ENCODE measurements at places on chromosomes 16 and 17. TPM values are rescaled to one million over a fixed set of nuclear protein-coding genes. Genes with fewer than 3 reads are reported as not detected.

GRCh38 chr16:80580109-80580832, 39.5 kb downstream of the DYNLRB2 start:
- no peak for DNase-seq
- no peaks in the 10 kb centered on the region for H3K36me3 ChIP-seq
- no peak overlapping the region for H3K27ac ChIP-seq

DNA sequence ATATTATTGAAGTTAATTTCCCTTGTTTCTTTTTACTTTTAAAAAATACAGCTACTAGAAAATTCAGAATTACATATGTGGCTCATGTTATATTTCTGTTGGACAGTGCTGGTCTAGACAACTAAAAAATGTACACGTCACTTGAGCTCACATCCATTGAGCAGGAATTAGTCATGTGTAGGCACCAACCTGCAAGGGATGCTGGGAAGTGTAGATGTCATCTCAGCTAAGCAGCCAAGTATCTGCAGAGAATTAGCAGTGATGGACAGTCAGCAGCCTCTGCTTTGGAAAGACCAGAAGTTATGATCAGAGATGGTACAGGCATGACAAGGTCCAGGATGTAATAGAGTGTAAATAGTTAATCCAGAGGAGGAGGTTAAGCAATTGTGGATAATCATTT, 87.1 kb upstream of the HS3ST2 start:
- H3K4me1 ChIP-seq: no peaks in the 10 kb centered on the region
- H3K36me3 ChIP-seq: no peaks in the 10 kb centered on the region
- no peak for DNase-seq
- H3K27me3 ChIP-seq: peaks cover 2% of the 10 kb centered on the region

DNA sequence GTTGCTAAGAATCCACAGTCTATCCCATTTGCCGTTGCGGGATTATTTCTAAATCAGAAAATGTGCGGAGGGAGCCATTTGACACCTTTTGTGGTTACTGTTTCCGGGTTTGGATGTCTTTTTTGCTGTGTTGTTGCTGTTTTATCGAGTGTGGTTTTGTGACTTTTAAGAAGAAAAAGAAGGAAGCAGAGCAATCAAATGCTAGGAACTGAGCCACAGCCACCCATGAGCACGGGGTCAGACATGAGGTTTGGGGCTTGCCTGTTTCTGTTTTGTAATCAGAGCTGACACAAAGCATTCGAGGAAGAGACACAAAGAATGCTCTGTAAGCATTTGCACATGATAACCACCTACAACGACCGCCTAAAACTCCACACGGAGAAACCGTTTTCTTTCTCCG, 53.1 kb upstream of the CHMP6 start:
- no peak for DNase-seq
- peaks cover 2% of the 10 kb centered on the region for H3K36me3 ChIP-seq
- no peak overlapping the region for H3K4me3 ChIP-seq
- H3K27me3 ChIP-seq: no peaks in the 10 kb centered on the region
- H3K27ac ChIP-seq: no peak overlapping the region

DNA sequence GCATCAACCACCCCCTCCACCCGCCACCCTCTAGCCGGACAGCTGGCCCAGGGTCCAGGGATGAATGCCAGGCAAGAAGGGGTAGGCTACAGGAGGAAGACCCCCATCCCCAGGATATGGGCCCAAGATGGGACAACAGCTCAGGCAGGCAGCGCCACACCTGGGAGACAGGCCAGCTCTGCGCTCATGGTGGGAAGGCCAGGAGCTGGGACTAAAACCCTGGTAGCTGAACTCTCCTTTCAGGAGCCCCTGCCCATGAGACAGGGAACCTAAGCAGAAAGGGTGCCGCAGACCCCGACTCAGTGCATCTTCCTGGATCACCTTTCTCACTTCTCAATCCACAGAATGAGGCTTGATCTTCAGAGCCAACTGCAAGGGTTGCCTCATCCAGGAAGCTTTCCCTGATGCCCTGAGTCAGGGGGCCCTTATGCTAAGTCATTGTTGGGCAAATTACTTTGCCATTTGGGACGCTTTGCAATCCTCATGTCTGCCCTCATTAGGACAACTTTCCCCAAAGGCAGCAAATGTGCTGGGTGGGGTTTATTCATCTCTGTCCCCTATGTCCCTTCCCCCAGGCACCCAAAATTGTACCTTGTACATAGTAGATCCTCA, 9.0 kb downstream of the ZDHHC1 start:
- H3K4me1 ChIP-seq: peaks cover 16% of the 10 kb centered on the region
- DNase-seq: no peak
- H3K27me3 ChIP-seq: no peaks in the 10 kb centered on the region
- peak overlapping the region; percentile 74 for H3K27ac ChIP-seq

DNA sequence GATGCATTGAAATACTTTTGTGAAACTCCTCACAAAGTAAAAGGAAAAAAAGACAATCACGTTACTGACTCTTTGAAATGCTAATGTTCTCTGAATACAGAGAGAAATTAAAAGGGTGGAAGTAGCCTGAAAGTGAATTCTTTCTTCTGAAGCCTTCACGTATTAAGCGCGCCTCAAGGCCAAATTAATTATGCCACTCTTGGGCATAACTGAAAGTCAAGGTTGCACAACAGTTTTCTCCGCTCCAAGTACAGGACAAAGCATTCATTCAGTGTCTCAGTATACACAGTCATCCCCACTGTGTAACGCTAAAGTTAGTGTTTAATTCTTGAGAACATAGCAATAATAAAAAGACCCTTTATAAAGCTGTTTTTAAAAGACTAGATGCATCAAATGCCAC, 21.5 kb downstream of the PARN start:
- no peaks in the 10 kb centered on the region for H3K4me1 ChIP-seq
- H3K4me3 ChIP-seq: no peak overlapping the region
- H3K27ac ChIP-seq: no peak overlapping the region
- DNase-seq: no peak
- no peaks in the 10 kb centered on the region for H3K27me3 ChIP-seq

- peaks cover 41% of the 10 kb centered on the region for H3K36me3 ChIP-seq
- no peak for DNase-seq
- H3K4me1 ChIP-seq: peaks cover 57% of the 10 kb centered on the region
- peak overlapping the region; percentile 98 for H3K4me3 ChIP-seq
- no peaks in the 10 kb centered on the region for H3K27me3 ChIP-seq
Observed at GRCh38 chr17:59842901-59843652, 49.7 kb downstream of the TUBD1 start.

- no peaks in the 10 kb centered on the region for H3K27me3 ChIP-seq
- H3K4me1 ChIP-seq: no peaks in the 10 kb centered on the region
- H3K36me3 ChIP-seq: no peaks in the 10 kb centered on the region
- H3K27ac ChIP-seq: no peak overlapping the region
- no peak overlapping the region for H3K4me3 ChIP-seq
Observed at GRCh38 chr17:33436321-33436720, 143.2 kb upstream of the ASIC2 start.

DNA sequence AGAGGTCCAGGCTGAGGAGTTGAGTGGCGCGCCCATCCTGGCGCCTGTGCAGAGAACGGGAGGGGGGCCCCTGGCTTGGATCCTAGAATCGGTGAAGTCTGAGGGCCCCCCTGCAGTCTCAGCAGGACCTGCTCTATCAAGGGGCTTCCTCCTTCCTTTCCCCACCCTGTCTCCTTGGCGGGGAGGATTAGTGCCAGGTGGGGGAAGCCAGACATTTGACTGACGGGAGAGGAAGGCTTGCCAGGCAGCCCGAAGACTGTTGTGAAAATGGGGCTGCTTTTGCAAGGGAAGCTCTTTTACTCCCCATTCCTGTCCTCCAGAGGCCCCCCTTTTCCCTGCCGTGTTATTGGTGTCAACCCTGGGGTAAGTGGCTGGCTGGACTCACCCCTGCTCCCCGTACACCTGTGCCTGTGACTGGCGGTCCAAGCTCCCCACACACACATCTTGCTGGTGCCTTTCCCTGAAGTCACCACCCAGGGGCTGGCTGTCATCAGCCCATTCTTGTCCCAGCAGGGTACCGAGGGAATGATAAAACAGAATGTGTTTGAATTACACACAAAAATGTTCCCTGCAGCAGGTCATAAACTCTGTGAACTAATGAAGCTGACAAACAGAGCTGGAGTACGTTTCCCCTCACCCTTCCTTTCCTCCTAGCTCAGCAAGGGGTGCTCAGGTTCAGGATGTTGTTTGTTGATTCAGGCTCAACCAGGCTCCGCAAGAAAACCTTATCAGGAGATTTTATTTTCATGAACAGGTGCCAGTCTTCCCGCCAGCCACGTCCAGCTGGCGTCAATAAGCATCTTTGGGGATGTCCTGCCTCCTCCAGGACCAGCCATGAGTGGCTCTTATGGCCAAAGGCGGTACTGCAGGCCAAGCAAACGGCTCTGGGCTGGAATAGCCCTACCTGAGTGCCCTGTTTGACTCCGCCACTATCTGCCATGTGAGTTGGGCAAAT, 4.4 kb upstream of the ARMC7 start:
- peaks cover 5% of the 10 kb centered on the region for H3K4me1 ChIP-seq
- H3K36me3 ChIP-seq: no peaks in the 10 kb centered on the region
- H3K4me3 ChIP-seq: no peak overlapping the region
- DNase-seq: no peak
- no peak overlapping the region for H3K27ac ChIP-seq
- no peaks in the 10 kb centered on the region for H3K27me3 ChIP-seq

DNA sequence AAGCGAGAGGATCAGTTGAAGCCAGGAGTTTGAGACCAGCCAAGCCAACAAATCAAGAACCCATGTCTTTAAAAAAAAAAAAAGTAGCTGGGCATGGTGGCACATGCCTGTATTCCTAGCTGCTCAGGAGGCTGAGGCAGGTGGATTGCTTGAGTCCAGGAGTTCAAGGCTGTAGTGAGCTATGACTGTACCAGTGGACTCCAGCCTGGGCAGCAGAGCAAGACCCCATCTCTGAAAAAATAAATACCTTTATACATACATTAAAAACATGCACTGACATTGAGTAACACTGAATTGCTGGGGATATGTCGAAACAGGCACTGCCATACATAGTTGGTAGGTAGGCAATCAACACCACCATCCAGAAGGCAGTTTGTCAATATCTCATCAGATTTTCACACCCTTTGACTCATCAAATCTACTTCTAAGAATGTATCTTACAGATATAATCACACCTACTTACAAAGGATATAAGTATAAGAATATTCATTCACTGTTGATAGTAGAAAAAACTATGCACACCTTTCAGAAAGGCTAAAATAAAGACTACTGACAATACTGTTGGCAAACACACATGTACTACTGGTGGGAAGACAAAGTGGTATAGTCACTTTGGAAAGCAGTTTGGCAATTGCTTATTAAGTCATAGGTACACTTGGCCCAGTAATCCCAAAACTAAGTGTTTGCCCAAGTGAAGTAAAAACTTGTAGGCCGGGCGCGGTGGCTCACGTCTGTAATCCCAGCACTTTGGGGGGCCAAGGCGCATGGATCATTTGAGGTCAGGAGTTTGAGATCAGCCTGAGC, 6.4 kb upstream of the CEP20 start:
- H3K27ac ChIP-seq: no peak overlapping the region
- H3K4me1 ChIP-seq: peaks cover 7% of the 10 kb centered on the region
- no peaks in the 10 kb centered on the region for H3K27me3 ChIP-seq
- H3K4me3 ChIP-seq: no peak overlapping the region
- DNase-seq: no peak

DNA sequence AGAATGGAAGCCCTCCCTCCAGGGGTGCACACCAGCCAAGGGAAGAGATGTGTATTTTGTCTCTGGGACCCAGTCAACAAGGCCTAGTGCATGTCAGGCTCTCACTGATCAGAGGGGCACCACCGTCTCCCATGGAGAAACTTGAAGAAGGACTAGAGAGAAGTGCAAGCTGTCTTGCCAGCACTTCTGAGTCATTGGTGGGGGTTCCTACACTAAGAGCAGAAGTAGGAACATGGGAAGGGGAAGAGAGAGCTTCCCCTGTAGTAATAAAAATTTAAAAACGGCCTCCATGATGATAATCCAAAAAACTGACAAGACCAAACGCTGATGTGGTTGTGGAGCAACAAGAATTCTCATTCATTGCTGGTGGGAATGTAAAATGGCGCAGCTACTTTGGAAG, 46.3 kb downstream of the DYNLRB2 start:
- no peaks in the 10 kb centered on the region for H3K36me3 ChIP-seq
- H3K27me3 ChIP-seq: peaks cover 2% of the 10 kb centered on the region
- no peaks in the 10 kb centered on the region for H3K4me1 ChIP-seq

GRCh38 chr17:39688945-39689344, 1.1 kb upstream of the PGAP3 start:
- H3K4me1 ChIP-seq: peaks cover 19% of the 10 kb centered on the region
- no peak overlapping the region for H3K27ac ChIP-seq
- no peaks in the 10 kb centered on the region for H3K27me3 ChIP-seq
- H3K36me3 ChIP-seq: peaks cover 5% of the 10 kb centered on the region
- DNase-seq: no peak

GRCh38 chr17:16371742-16372141, 9.1 kb upstream of the UBB start:
- no peak for DNase-seq
- no peak overlapping the region for H3K4me3 ChIP-seq
- H3K4me1 ChIP-seq: peaks cover 4% of the 10 kb centered on the region

GRCh38 chr16:80100846-80101451, 439.8 kb upstream of the DYNLRB2 start:
- no peak for DNase-seq
- no peaks in the 10 kb centered on the region for H3K36me3 ChIP-seq
- H3K4me1 ChIP-seq: peaks cover 7% of the 10 kb centered on the region
- no peak overlapping the region for H3K4me3 ChIP-seq

DNA sequence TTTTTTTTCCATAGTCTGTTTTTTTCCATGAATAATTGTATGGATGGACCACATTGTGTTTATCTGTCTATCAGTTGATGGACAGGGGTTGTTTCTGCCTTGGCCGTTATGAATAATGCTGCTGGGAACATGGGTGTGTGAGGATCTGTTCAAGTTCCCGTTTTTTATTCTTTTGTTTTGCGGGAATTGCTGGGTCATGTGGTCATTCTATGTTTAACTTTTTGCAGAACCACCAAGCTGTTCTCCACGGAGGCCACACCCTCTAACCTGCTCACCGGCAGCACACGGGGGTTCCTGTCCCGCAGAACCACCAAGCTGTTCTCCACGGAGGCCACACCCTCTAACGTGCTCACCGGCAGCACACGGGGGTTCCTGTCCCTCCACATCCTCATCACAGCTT, 5.9 kb upstream of the MSLN start:
- DNase-seq: no peak
- H3K4me3 ChIP-seq: no peak overlapping the region
- peaks cover 13% of the 10 kb centered on the region for H3K27me3 ChIP-seq
- H3K4me1 ChIP-seq: no peaks in the 10 kb centered on the region

GRCh38 chr16:13471036-13471435, 448.9 kb upstream of the ERCC4 start:
- H3K4me1 ChIP-seq: no peaks in the 10 kb centered on the region
- H3K27ac ChIP-seq: no peak overlapping the region
- no peak for DNase-seq
- H3K27me3 ChIP-seq: no peaks in the 10 kb centered on the region
- H3K36me3 ChIP-seq: no peaks in the 10 kb centered on the region
- no peak overlapping the region for H3K4me3 ChIP-seq

The MYH2 gene
- total RNA-seq: not detected

The FGF11 gene
- 6.0 TPM for total RNA-seq

The MEIOB gene
- total RNA-seq: 1.3 TPM

The CORO1A gene
- 2.9 TPM for total RNA-seq

The CLEC18B gene
- 1.6 TPM for total RNA-seq

The LRRC36 gene
- total RNA-seq: not detected

The SPHK1 gene
- total RNA-seq: 5.8 TPM

The CDH11 gene
- total RNA-seq: 936 TPM

The RGS11 gene
- 20.3 TPM for total RNA-seq

The PRAC2 gene
- total RNA-seq: not detected

The CLDN7 gene
- 0.42 TPM for total RNA-seq

The KRT33A gene
- total RNA-seq: not detected

The DNAI2 gene
- total RNA-seq: not detected

The OMG gene
- total RNA-seq: not detected

All from chondrocyte (in vitro differentiated cells).